Body of pancreas (tissue), 4 donors: ENCODE measurements at places on chromosomes 16 and 17. TPM values are rescaled to one million over a fixed set of nuclear protein-coding genes. Genes with fewer than 3 reads are reported as not detected.

DNA sequence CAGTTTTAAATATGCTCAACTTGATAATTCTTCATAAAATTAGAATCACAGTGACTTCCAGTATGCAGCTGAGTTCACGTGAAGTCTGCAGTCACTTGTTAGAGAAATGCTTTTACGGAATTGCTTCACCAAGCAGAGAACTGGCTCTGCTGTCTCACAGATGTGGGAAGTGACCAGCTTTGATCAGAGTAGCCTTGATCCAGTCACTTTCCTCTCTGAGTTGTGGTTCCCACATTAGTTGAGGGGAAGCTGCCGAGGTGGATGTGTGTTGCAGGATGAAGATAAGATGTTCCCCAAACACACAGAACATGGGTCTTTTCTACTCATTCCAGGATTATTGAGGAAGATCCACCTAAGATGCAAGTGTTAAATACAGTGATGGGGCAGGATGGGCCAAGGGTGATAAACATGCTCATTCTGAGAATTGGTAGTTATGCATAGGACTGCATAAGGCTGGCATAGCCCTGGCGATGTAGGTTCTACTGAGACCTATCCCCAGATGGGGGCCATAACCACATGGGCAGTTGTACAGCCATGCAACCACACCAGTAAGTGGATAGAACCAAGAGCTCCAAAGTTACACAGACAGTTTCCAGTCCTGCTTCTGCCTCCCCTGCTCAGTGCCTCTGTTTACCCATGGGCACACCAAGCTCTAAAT, 168.9 kb upstream of the MAF start:
- no peak for DNase-seq
- H3K27ac ChIP-seq = no peak overlapping the region
- no peaks in the 10 kb centered on the region for H3K27me3 ChIP-seq

GRCh38 chr16:85354686-85355514, 242.6 kb upstream of the CIBAR2 start:
- H3K36me3 ChIP-seq = no peaks in the 10 kb centered on the region
- H3K27ac ChIP-seq = no peak overlapping the region
- no peaks in the 10 kb centered on the region for H3K27me3 ChIP-seq
- peaks cover 44% of the 10 kb centered on the region for H3K4me1 ChIP-seq
- DNase-seq = no peak

- H3K27ac ChIP-seq = no peak overlapping the region
- no peaks in the 10 kb centered on the region for H3K36me3 ChIP-seq
- no peaks in the 10 kb centered on the region for H3K4me1 ChIP-seq
- H3K4me3 ChIP-seq = no peak overlapping the region
These were observed 908.4 kb downstream of the KCNJ18 start for GRCh38 chr17:22600644-22601298.

DNA sequence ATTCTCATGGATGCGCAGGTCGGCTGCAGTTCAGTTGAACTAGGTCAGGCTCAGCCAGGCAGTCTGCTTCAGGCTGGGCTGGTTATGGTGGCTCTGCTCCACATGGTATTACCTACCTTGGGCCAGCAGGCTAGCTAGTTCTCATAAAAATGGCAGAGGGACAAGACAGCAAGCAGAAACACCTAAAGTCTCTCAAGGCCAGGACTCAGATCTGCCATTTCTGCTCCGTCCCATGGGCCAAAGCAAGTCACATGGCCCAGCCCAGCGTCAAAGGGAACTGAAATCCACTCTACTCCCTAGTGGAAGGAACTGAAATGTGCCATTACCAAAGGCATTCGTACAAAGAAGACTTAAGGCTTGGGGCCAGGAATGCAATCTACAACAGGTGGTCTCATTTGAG, 160.0 kb downstream of the TMEM132E start:
- no peaks in the 10 kb centered on the region for H3K27me3 ChIP-seq
- H3K27ac ChIP-seq = no peak overlapping the region
- H3K4me1 ChIP-seq = no peaks in the 10 kb centered on the region

DNA sequence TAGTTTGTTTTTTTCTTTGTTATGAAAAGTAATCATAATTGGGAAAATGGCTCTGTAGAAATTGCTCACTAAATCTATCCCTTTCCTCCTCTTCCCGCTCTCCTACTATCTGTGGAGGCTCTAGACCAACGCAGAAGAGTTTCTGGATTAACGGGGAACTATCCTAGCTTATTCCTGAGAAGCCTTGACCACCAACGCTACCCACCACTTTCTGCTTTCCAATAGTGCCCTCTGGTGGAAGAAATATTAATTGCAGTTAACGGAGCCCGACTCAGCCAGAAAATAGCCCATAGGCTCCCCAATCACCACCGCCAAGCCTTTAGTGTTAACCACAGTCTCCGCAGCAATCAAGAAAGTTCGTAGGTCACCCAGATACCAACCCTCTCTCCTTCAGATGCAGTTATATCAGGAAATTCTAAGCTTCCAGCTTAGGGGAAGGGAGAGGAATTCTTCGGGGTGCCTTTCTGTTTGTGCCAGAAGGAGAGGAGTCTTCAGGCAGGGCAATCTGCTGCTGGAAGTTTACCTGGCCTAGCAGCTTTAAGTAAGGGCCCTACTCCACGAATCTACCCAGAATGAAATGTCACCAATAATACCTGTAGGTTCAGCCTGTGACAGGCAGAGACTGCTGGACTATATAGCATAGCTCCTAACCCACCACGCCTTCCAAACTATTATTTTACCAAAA, 23.0 kb upstream of the NSRP1 start:
- H3K4me3 ChIP-seq = no peak overlapping the region
- DNase-seq = peak; percentile 40
- H3K36me3 ChIP-seq = no peaks in the 10 kb centered on the region
- H3K27me3 ChIP-seq = no peaks in the 10 kb centered on the region
- no peak overlapping the region for H3K27ac ChIP-seq

GRCh38 chr17:20218272-20218671, 209.1 kb downstream of the SPECC1 start:
- DNase-seq = no peak
- H3K4me1 ChIP-seq = no peaks in the 10 kb centered on the region
- no peak overlapping the region for H3K4me3 ChIP-seq
- H3K27me3 ChIP-seq = no peaks in the 10 kb centered on the region

GRCh38 chr17:7930841-7931631, 710 bp downstream of the TRAPPC1 start:
- H3K27me3 ChIP-seq = no peaks in the 10 kb centered on the region
- peak overlapping the region; percentile 72 for H3K4me3 ChIP-seq
- peaks cover 24% of the 10 kb centered on the region for H3K4me1 ChIP-seq
- no peak for DNase-seq

- H3K27ac ChIP-seq = no peak overlapping the region
- no peak overlapping the region for H3K4me3 ChIP-seq
- no peaks in the 10 kb centered on the region for H3K36me3 ChIP-seq
- peaks cover 12% of the 10 kb centered on the region for H3K4me1 ChIP-seq
These were observed 162.4 kb downstream of the CMIP start for GRCh38 chr16:81607006-81607405.

DNA sequence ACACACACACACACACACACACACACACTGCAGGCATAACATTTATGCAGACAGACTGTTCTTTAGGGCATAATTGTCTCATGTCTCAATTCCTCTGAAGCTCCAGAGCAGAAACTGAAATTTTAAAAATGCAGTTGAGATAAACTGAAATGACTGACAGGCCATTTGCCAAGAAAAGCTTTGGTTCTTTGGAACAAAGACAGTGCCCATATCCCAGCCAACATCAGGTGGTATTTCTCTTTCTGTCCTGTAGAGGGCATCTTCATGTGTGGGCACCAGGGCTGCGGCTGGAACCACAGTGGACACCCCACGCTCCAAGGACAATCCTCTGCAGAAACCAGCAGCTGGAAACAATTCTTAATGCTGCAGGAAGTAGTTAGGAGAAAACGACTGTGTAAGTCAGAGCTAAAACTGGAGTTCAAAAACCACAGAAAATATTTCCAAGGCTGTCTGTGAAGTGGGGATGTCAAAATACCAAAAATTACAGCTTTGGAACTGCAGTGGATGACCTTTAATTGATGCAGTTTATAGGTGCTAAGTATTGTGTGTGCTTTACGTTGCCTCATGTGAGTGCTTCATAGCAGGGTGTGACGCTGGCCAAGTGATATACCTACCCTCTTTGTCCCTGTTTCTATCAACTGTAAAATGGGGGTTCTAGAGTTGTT, 10.6 kb upstream of the MEFV start:
- DNase-seq = peak; percentile 21
- H3K27ac ChIP-seq = no peak overlapping the region
- no peaks in the 10 kb centered on the region for H3K36me3 ChIP-seq
- H3K4me1 ChIP-seq = peaks cover 14% of the 10 kb centered on the region

DNA sequence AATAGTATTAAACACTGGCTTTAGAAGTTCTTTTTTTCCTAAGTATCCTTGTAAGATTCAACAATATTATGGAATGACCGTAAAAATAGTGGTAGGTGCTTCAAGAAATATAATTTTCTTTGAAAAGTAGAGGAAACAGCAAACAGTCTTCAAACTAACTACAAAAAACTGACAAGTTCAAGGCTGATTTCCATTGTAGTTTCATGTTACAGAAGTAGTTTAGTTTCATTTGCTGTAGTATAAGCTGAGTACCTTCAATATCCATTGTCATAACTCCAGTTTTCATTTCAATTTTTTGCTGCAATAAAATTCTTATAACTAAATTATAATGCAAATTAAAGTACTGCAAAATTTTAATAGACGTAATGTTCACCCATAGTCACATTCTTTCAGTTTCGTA, 19.3 kb downstream of the PHKB start:
- H3K4me3 ChIP-seq = no peak overlapping the region
- no peaks in the 10 kb centered on the region for H3K4me1 ChIP-seq
- H3K27ac ChIP-seq = no peak overlapping the region
- H3K27me3 ChIP-seq = no peaks in the 10 kb centered on the region
- H3K36me3 ChIP-seq = no peaks in the 10 kb centered on the region

DNA sequence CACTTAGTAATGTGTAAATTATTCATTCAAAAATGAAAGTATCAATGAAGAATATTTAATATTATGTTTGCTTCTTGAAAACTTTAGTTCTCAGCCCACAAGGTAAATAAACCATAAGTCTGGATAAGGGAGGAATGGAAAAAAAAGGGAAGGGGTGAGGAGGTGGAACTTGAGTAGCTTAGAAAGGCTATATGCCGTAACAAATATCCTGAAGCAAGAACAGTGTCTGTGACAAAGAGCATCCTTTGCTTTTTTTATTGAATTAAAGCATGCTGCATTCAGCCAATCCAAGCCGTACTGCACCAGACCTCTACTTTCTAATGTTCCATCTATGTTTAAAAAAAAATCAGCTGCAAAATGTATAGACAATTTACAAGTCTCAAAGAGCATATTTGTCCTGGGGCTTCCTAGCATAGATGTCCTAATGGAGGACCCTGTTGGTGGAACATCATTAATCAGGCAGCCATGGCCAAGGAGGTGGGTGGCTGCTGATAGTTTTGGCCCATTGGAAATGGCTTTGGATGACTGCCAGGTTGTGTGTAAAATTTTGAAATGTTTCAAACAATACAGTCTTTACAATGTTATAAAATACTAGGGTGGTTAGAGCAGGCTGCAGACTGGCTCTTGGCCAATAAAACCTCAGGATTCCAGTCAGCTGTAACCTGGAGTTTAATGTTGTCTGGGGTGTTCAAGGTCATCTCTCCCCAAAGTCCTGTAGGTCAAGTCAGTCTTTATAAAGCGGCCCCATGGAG, 895.8 kb upstream of the SOX9 start:
- H3K4me1 ChIP-seq = no peaks in the 10 kb centered on the region
- DNase-seq = peak; percentile 8
- H3K27me3 ChIP-seq = no peaks in the 10 kb centered on the region
- no peak overlapping the region for H3K4me3 ChIP-seq
- H3K27ac ChIP-seq = no peak overlapping the region
- no peaks in the 10 kb centered on the region for H3K36me3 ChIP-seq

DNA sequence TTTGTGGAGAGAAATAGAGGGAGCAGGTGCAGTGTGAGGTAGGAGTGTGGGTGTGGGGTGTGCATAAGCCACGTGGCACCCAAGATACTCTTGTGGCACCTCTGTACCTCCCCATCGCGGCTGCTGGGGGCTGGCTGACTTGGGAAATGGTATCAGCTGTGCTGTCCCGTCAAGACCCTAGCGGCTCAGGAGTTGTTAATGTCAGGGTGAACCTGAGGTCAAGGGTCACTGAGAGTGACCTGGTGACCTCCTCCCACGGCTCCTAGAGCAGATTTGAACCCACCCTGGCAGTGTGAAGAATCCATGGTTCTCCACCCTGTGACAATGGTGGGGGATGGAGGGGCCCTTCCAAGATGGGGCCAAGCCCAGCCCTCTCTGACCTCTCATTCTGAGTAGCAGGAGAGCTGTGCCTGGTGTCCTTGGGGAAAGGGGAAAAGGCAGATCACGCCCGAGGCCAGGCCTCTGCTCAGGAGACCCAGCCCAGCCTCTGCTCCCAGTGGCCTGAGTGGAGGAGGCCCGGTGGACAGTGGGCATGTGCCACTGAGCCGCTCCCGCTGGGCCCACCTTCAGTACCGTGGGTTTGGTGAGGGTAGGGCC, 3.0 kb upstream of the WFIKKN2 start:
- DNase-seq = no peak
- no peaks in the 10 kb centered on the region for H3K36me3 ChIP-seq
- H3K27ac ChIP-seq = no peak overlapping the region
- H3K27me3 ChIP-seq = no peaks in the 10 kb centered on the region
- H3K4me3 ChIP-seq = no peak overlapping the region

GRCh38 chr17:82690786-82691489, 7.6 kb downstream of the RAB40B start:
- H3K36me3 ChIP-seq = no peaks in the 10 kb centered on the region
- DNase-seq = no peak
- no peak overlapping the region for H3K27ac ChIP-seq
- no peaks in the 10 kb centered on the region for H3K27me3 ChIP-seq
- no peak overlapping the region for H3K4me3 ChIP-seq
- peaks cover 24% of the 10 kb centered on the region for H3K4me1 ChIP-seq

Gene STH
- not detected for total RNA-seq

Gene PYY
- total RNA-seq = not detected

Gene KIF2B
- not detected for total RNA-seq

Gene C1QL1
- 2.3 TPM for total RNA-seq

Gene ZNF689
- 4.6 TPM for total RNA-seq

Gene ABI3
- total RNA-seq = 4.9 TPM

Gene HOXB4
- 2.3 TPM for total RNA-seq

Gene LLGL2
- 113 TPM for total RNA-seq

Gene SOCS1
- 1.0 TPM for total RNA-seq

Gene TMEM88
- 6.0 TPM for total RNA-seq

Gene KCNAB3
- total RNA-seq = 1.3 TPM
